Heart right ventricle (tissue), 16 donors: ENCODE measurements at places on chromosomes 1 and 21. TPM values are rescaled to one million over a fixed set of nuclear protein-coding genes. Genes with fewer than 3 reads are reported as not detected.

DNA sequence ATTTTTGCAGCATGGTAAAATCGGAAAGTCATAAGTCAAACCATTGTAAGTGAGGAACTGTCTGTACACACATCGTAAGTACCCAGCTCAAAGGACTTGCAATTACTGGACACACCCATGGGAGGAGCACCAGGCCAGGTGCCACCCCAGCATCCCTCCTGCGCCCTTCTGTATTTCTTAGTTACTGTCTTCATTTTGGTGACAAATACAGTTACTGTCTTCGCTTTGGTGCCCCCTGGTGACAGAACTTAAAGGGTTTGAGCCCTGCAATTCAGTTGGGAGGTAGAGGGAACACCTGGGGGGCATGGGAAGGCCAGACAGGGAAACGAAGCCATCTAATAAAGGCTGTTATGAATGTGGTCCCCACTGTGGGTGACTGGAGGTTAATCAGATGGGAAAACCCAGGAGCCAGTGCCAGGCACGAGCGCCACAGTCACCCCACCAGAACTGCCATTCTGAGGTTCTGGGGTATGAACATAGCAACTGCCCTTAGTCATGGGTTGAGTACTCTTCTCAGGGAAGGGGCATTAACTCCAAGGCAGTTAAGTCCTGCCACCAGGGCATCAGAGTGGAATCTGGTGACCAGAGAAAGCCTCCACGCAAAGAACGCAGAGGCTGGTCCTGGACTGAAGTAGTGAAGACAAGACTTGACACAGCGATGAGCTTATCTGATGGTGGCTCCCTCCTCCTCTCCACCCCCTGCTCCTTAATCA, 612.9 kb downstream of the PTPRU start:
- no peak for DNase-seq
- peaks cover 39% of the 10 kb centered on the region for H3K27me3 ChIP-seq
- no peak overlapping the region for H3K27ac ChIP-seq
- no peak overlapping the region for H3K4me3 ChIP-seq
- no peaks in the 10 kb centered on the region for H3K36me3 ChIP-seq
- H3K4me1 ChIP-seq, result no peaks in the 10 kb centered on the region

DNA sequence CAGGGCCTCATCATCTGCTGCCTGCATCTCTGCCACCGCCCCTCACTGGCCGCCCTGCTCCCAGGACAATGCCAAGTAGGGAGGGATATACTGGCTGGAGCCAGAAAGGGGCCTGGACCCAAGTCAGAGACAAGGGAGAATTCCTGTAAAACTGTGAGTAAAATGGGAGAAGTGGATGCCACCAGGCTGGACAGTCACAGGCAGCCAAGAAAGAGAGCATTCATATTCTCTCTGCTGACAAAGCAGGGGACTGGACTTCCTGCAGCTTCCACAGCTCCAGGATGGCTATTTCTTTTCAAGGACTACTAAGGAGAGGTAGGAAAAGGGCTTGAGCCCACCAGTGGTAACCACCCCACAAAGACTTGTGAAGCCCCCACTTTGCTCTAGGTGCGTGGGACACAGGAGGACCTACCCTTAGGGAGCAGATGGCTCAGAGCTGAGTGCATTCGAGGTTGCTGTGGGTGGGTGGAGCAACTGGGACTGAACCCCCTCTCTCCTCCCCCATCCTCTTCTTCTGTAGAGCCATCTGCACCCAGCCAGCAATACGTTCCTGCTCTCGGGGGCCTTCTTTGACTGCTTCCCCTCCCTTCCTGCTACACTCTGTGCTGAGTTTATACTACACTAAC, 57.5 kb downstream of the GLIS1 start:
- no peak for DNase-seq
- peaks cover 2% of the 10 kb centered on the region for H3K4me1 ChIP-seq
- H3K36me3 ChIP-seq, result no peaks in the 10 kb centered on the region
- no peak overlapping the region for H3K4me3 ChIP-seq

The PLPPR5 gene
- 0.08 TPM for total RNA-seq

The DNM3 gene
- total RNA-seq, result 0.77 TPM

The TSPEAR gene
- 2.1 TPM for total RNA-seq

The ANGPTL3 gene
- not detected for total RNA-seq

The NECTIN4 gene
- total RNA-seq, result not detected

The TMEM269 gene
- total RNA-seq, result not detected

The GPR89A gene
- 8.0 TPM for total RNA-seq
